ENCODE measurements at places on chromosomes 12 and 14.

- DNase-seq: no peak
These were observed 17.2 kb downstream of the PLEKHG3 start for GRCh38 chr14:64721391-64721791.

GRCh38 chr14:89331398-89331797 lies 85.6 kb downstream of the FOXN3 start:
- DNase-seq: no peak

GRCh38 chr12:116880817-116881324 lies 370 bp downstream of the HRK start:
- DNase-seq: peak; percentile 8

DNA sequence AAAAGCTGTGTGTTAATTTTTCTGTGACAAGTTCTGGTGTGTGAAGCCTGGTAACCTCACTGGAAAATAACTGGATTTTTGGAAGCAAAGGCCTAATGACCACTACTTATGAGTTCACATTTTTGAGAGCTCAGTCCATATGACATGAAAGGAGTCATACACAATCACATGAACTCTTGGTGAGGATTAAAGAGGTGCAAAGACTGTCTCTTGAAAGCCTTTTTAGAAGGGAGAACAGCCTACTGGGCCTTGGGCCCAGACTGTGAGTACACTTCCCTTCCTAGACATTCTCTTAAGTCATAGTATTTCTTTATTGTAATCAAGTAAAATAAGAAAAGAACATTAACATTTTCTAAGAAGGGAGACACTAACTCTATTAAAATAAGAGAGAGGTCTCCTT lies 176.1 kb downstream of the BCAT1 start:
- no peak for DNase-seq

DNA sequence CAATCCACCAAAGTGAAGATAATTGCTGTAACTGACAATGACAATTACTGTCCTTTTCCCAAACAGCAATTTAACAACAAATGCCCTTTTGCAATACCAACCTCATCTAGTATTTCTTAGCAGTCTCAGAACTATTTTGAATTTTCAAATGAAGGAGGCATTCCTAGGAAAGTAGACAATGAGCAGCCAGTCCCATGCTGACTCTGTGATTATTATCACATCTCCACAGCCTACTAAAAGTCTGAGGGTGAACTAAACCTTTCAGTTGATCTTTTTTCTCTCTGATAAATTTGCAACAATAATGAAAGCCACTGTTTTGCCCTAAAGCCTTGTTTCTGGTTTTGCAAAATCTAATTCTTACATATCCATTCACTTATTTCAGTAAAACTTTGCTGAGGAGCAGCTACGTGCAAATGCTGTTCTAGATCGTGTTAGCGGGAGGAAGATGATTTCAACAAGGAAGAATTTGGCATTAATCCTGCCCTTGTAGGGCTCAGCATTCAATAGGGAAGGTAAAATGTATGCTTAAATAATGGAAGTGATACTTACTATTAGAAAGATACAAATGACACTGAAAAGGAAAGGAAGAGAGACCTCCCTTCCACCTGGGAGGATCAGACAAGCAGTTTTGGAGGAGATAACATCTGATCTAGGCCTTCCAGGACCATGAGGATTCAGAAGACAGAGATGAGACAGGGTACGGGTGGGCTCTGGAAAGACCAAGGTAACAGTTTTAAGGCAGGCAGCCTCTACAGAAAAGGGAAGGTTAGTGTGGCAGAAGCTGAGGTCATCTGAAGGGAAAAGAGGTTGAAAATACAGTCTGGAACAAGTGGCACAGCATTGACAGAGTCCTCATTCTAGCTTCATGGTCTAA lies 47.4 kb downstream of the SLC38A1 start:
- DNase-seq: peak; percentile 22

DNA sequence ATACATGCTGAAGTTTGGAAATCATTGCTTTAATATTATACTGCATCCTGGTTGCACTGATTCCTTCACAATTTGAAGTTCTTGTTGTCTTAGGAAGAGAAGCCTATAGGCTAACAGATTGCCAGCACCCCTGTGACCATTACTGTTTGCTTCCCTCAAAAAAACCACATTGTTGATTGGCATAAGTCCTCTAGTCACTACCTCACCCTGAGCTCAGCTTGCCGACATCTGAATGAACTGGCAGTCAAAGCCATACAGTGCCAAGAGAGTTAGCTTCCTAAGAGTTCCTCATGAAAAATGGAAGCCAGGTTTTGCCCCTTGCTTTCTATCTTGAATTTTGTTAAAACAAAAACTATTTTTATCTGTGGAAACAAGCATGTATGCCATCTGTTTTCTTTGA lies 276.1 kb downstream of the SYT1 start:
- no peak for DNase-seq

GRCh38 chr14:55192054-55192621 lies 753 bp upstream of the DLGAP5 start:
- no peak for DNase-seq

DNA sequence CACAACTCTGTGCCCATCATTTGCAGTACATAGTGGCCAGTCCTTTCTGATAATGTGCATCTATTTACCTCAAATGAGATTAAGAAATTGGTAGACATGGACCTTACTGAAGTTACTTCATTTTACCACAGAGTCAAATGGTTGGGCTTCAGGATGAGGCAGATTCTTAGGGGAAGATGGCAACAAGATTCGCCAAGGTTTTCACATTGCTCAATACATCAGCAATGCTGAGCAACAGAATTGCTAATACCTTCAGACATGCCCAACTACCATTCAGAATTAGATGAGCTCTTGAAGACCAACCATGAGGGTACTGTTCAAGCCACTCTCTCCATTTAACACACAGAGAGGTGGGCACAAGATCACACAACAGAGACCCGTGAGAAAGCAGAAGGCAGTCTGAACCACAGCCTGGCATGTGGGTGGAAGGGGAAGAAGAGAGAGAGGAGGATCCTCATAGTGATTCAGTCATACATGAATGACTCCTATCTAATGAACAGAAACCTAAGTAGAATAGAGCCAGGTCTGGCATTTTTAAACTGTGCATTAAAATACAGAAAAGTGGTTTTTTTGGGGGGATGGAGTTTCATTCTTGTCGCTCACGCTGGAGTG lies 28.5 kb downstream of the CPM start:
- DNase-seq: no peak

DNA sequence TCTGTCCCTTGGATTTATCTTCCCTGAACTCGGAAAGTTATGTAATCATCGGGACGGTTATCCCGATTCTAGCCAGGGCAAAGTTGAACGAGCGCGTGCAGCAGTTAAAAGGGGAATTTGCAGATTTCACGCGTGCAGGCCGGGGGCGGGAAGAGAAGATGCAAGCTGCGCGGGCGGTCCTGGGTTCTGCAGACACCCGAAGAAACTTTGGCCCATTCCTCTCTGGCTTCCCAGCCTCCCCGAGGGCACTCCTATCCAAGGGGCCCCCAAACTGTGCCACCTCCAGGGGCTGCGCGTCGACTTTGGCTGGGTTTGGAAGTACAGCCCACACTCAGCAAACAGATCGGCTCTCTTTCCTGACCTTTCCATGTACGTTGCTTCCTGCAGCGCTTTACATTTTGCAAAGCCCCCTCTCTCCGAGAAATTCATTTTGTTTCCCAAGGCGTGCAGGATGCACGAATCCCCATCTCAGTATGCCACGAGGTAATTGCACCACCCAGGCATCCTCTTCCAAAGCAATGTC lies 941 bp upstream of the PPP1CC start:
- DNase-seq: no peak

GRCh38 chr14:92351750-92352149 lies 28.8 kb downstream of the SLC24A4 start:
- DNase-seq: no peak

DNA sequence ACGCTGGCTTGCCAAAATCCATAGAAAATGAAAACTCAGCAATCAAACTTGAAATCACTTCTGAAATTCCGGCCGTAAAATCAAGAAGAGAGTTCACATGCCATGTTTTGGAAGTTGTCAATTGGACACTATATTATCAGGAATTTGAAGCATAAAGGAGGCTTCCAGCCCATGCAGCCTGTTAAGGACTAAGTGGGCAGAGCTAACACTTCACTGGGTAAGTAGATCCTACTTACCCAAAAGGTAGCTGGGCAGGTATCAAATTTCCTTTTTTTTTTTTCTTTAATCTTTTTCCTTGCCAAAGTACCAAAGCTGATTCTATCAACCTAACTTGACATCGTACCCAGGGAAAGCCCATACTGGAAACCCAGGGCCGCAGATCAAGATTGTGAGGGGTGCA lies 71.5 kb upstream of the ARHGAP5 start:
- DNase-seq: no peak

DNA sequence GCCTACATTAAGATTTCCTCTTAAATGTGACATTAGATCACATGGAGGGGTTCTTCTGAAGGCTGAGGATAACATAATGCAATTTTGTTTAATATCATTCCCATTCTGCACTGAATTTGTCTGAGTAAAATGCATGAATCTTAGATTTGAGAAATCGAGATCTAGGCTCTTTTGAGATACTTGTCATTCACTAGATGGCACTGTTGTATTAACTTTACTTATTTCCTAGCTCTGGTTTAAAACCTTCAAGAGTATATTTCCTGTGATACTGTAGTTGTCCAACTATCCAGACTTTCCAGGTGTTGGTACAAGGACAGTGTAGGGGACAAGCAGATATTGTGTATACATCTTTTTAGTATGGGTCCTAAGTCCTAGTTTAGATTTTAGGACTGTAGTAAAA lies 91.7 kb upstream of the SEL1L start:
- no peak for DNase-seq

GRCh38 chr12:132263451-132264049 lies 65.8 kb downstream of the GALNT9 start:
- no peak for DNase-seq

GRCh38 chr14:37936971-37937370 lies 270.7 kb upstream of the SSTR1 start:
- no peak for DNase-seq

DNA sequence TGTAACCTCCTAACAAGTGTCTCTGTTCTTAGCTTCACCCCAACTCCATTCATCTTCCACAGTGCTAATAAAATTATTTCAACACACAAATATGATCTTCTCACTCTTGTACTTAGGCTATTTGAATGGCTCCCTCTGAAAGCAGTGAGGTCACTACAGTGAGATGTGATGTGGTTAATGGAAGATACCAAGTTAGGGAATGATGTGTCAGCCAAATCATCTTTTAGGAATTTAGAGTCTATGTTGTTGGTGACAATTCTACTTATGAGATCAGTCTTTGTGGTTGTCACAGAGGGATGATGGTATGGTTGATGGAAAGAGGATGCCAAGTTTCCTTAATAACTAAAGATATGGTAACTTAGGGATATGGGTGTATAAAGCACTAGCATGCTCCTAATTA lies 57.6 kb downstream of the POLR3B start:
- DNase-seq: no peak

GRCh38 chr12:45209784-45210183 lies 6.1 kb upstream of the ANO6 start:
- no peak for DNase-seq

DNA sequence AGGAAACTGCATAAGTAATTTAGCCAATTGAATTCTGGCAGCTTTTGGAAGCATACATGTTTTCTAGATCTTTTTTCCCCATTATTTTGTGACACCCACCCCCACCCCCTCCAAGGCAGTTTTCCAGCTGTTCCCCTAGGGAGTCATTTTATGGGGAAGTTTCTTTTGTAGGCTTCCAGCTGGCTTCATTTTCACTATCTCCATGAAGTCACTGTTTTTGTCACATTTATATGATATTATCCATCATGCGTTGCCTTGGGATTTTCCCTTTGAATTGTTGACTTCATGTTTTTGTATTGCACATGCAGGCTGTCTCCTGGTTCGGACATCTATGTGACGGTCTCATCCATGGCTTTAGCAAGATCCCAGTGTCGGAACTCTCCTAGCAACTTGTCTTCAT lies 233.6 kb upstream of the RGS6 start:
- no peak for DNase-seq

- DNase-seq: no peak
These were observed 11.7 kb upstream of the KRT73 start for GRCh38 chr12:52630008-52630500.

DNA sequence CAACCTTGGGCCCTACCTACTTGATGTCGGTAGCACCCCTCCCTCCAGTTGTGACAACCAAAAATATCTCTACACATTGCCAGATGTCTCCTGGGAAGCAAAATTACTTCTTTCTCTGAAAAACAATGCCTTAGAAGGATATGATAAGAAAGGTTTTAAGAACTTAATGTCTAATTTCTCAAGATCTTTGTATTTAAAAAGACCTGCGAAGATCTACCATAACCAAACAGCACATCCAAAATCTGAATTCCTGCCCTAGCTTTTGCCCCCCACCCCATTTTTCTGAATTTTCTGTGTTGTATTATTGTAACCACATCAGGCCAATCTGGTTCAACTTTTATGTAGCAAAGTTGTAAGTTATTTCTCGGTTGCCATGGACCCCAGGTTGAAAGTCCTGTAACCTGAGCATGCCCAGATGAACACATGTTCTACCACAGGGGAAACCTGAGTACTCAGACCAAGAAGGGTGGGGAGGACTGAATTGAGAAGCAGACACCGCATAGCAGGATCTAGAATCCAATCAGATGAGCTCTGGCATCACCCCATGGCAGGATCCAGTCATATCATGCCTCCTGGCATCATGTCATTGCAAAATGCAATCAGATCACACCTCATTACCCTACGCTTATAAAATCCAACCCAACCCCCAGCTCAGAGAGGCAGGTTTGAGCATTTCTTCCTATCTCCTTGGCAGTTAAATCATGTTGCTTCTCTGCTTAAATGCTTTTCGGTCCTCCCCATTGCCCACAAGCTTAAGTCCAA lies 8.7 kb downstream of the TMEM253 start:
- DNase-seq: no peak

DNA sequence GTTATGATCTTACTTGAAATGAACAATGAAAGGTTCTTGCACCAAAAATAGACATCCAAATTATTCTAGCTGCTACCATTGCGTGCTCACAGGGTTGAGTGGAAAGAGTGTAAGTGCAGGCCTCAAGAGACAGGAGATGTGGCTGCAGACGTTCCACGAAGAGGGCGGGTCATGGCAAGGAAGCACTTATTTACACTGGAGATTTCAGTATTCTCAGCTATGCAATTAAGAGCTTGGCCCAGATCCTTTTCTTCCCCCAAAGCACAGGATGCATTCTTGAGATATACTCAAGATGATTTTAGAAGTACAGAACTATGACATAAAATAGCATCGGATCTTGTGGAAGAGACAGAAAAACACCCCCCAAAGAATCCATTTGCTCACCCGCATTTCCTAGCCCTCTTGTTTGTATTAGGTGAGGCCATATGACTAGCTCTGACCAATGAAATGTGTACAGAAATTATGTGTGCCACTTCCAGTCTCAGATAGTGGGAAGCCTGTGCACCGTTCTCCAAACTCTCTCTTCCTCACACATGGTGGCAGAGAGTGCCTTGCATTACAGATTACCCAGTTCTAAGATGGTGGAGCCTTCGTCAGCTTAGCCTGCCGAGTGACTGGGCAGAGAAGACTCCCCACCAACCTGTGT lies 261.4 kb downstream of the TTC8 start:
- no peak for DNase-seq
